ENCODE measurements at places on chromosomes 2 and 18.

- DNase-seq: no peak
These were observed 776 bp downstream of the EMILIN2 start for GRCh38 chr18:2847317-2848246.

DNA sequence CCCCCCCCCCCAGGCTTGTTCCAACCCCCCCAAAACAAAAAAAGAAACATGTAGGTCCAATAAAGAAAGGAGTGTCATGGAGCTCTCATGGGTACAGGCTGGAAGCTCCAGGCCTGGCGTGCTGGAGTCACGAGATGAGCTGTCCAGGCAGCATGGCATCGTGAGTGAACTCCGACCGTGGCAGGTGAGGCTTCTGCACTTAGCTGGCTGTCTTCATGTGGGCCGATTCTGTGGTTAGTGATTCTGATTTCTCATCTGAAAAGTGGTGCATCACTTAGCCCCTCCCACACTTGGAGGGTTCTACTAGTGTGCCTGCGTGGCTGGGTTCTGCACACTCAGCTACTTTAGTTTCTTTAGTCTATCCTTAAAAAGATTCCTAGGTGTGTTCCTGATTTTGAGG, 126.4 kb upstream of the MGAT5 start:
- no peak for DNase-seq

DNA sequence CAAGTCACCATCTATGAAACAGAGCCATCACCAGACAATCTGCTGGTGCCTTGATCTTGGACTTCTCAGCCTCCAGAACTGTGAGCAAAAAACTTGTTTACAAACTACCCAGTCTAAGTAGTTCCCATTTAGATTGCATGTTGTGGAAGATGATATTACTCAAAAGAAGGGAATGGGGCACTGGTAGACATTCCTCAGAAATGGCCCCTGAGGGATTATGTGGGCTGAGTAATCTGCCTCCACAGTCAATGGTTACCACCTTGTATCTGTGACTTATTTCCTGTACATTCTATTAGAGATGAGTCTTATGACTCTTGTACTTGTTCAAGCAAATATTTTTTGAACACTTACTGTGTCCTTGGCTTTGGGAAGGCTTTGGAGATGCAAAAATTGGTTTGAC, 160.4 kb downstream of the NUP35 start:
- no peak for DNase-seq

- no peak for DNase-seq
These were observed 299.5 kb downstream of the GBX2 start for GRCh38 chr2:235868645-235869044.

- DNase-seq: no peak
These were observed 75.3 kb downstream of the MERTK start for GRCh38 chr2:111973701-111974100.

- DNase-seq: no peak
These were observed 122.3 kb upstream of the DDX18 start for GRCh38 chr2:117692001-117692763.

All from kidney glomerular epithelial cell (primary cell).